Midbrain (tissue), 1 donor: ENCODE measurements at places on chromosomes 13 and 19.

DNA sequence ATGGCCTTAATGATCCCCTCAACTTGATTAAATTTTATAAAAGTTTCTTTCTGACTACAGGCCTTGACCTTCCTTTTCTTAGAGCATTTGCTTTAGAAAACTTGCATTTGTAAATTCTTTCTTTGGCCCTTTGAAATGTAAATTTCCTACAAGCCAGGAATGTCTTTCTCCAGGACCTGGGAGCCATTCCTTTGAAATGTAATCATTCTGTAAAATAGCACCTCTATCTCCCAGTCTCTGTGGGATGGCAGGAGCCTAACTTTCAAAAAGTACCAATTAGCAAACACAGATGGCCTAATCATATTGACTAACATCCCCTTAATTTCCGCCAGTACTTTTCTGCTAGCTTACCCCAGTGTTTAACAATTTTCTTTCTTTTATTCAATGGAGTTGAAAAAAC is 1394.2 kb upstream of the ATXN8OS start:
- DNase-seq, result no peak

DNA sequence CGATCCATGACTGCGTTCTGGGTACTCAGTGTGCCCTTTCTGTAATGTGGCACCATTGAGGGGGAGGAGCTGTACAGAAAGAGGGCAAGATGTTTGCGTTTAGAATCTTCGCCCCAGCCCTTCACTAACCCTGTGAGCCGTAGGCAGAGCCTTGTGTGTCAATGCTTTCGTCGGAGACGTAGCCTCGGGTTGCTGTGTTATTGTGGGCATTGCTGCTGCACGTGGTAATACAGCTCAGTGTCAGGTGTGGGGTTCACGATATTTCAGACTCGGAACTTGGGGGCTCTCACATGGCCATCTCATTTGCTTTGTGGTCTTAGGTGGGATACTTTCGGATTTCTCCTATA is 6.1 kb downstream of the RPS9 start:
- DNase-seq, result no peak

- DNase-seq, result no peak
Observed at GRCh38 chr19:1169921-1170885, 3.9 kb downstream of the SBNO2 start.

DNA sequence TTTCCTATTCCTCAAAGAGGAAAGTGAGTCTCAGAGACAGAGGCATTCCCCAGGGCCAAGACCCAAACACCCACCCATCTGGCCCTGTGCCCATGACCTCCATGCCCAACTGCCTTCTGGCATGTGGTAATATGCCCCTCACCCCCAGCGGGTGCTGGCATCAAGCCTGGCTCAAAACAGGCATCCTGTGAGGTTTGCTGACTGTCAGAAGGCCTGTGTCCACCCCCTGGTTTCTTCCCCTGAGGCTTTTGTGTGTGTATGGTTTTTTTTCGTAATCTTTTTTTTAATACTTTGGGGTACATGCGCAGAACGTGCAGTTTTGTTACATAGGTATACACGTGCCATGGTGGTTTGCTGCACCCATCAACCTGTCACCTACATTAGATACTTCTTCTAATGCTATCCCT is 7.6 kb upstream of the KANK2 start:
- DNase-seq, result no peak

DNA sequence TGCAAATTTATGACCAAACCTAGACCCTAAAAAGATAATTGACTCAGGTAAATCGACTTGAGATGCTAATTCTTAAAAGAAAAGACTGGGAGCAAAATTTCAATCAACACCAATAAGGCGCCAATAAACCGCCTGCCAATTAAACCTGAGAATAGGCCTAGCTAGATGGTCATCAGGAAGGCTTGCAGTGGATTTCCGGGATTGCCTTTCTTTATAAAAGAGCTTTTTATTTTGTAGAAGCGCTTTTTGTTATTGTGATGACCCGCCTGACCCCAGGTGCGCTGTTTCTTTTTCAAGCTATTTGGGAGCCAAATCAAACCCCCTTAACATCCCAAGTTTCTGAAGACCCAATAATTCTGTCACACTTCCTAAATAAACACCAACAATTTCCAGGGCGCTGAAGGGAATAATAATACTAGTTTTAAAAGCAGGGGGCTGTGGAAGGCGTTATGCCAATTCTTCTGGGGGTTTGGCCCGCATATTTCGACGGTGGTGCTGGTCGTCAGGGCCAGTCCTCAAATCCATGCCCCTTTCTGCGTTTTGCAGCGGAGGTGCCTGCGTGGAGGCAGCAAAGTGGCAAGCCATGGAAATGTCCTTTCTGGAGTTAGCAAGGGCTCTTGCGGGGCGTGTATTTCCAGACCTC is 2.9 kb upstream of the ZIC5 start:
- DNase-seq, result no peak
